Heart left ventricle (tissue), 16 donors: ENCODE measurements at places on chromosomes 11 and 22.
A peak's percentile ranks its signal among the peaks of the same experiment; 100 is the strongest.

- DNase-seq: no peak
- H3K27ac ChIP-seq: no peak overlapping the region
- H3K27me3 ChIP-seq: no peaks in the 10 kb centered on the region
- H3K4me1 ChIP-seq: no peaks in the 10 kb centered on the region
- H3K4me3 ChIP-seq: no peak overlapping the region
Observed at GRCh38 chr11:134830312-134830711, 418.3 kb upstream of the B3GAT1 start.

GRCh38 chr11:111935317-111936039 is 1.7 kb upstream of the DIXDC1 start:
- no peak for DNase-seq
- H3K27me3 ChIP-seq: no peaks in the 10 kb centered on the region
- H3K36me3 ChIP-seq: no peaks in the 10 kb centered on the region
- H3K4me1 ChIP-seq: peaks cover 53% of the 10 kb centered on the region
- no peak overlapping the region for H3K4me3 ChIP-seq

GRCh38 chr22:27616033-27616432 is 185.5 kb downstream of the MN1 start:
- H3K36me3 ChIP-seq: no peaks in the 10 kb centered on the region
- H3K4me1 ChIP-seq: peaks cover 3% of the 10 kb centered on the region
- H3K4me3 ChIP-seq: no peak overlapping the region

GRCh38 chr11:28269586-28269985 is 161.4 kb downstream of the METTL15 start:
- no peak overlapping the region for H3K4me3 ChIP-seq
- H3K27me3 ChIP-seq: no peaks in the 10 kb centered on the region
- DNase-seq: no peak

DNA sequence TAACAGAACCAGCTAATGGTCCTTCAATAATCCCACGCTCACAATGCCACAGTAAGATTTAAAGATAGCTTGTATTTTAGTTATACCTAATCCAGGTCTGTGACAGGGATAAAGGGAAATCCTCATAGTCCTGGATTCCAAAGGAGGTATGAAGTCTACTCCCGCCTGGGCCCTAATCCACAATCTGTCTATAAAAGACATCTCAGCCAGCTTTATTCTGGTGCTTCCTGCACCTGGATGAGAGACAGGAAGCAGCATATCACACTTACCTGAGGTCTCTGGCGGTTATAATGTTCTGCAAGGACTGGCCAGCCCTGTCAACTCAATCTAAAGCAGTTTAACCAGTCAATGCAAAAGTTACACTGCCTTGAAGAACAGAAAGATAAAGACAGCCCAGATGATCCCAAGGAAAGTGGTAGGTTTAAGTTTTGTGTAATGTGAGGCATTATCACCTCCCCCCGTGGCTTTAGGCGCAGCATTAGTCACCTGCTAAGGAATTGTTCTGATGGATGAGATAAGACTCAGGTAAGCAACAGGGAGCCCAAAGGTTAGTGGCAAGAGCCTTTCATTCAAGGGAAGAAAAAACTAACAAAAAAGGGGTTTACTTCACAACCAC is 57.6 kb downstream of the PLEKHA7 start:
- no peaks in the 10 kb centered on the region for H3K4me1 ChIP-seq
- H3K4me3 ChIP-seq: no peak overlapping the region
- H3K27ac ChIP-seq: no peak overlapping the region
- no peak for DNase-seq
- no peaks in the 10 kb centered on the region for H3K36me3 ChIP-seq
- no peaks in the 10 kb centered on the region for H3K27me3 ChIP-seq

- H3K36me3 ChIP-seq: peaks cover 50% of the 10 kb centered on the region
- H3K4me1 ChIP-seq: no peaks in the 10 kb centered on the region
- no peak for DNase-seq
Observed at GRCh38 chr22:21975273-21975672, 7.3 kb downstream of the TOP3B start.

DNA sequence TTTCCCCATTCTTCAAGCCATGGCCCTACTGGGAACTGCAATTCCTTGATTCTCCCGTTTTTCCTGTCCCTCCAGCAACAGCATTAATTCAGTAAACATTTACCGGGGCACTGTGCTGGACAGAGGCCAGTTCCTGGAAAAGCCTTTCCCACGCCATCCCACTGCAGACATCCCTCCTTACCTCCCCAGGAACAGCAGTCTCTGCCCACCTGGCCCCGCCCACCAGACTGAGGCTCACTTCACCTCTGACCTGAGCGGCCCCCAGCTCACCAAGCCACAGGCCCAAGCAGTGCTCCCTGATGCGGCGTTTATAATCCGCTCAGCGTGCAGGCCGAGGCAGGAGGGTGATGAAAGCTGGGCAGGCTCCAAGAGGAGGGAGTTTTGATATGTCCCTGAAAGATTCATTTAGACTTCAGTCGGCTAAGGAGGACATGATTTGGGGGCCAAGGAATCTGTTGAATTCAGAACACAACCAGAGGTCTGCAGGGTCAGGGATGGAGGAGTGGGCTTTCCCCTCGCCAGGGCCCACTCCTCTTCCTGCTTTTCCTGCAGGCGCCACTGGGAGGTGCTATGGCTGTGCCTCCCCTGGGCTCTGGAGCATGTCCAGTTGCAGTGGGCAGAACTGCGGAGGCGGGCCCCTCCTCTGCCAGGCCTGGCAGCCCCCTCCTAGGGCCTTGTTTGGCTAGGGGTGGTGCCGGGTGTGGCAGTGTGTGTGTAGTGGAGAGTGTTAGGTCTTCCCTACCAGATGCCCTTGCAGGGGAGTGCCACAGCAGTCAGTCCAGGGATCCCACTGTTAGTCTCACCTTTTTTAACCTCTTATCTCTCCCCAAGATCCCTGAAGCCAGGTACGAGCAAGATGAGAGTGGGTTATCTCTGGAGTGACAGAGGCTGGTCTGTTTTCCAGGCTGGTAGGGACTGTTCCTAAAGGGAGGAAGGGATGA is 1.4 kb upstream of the TAGLN start:
- peaks cover 11% of the 10 kb centered on the region for H3K4me1 ChIP-seq
- peak; percentile 31 for DNase-seq
- peaks cover 6% of the 10 kb centered on the region for H3K36me3 ChIP-seq
- no peak overlapping the region for H3K4me3 ChIP-seq

GRCh38 chr11:66749091-66749490 is 20.1 kb upstream of the SPTBN2 start:
- H3K36me3 ChIP-seq: no peaks in the 10 kb centered on the region
- peaks cover under 1% of the 10 kb centered on the region for H3K4me1 ChIP-seq
- no peak for DNase-seq
- H3K4me3 ChIP-seq: no peak overlapping the region
- no peak overlapping the region for H3K27ac ChIP-seq

DNA sequence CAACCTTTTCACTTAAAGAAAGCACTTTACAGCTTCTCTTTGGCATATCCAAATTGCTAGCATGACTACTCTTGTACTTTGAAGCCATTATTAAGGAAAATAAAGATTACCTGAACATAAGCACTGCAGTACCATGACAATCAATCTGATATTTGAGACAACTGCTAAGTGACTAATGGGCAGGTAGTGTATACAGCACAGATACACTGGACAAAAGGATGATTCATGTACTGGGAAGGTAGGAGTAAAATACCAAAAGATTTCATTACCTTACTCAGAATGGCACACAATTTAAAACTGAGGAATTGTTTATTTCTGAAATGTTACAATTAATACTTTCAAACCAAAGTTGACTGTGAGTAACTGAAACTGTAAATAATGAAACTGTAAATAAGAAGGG is 1054.3 kb upstream of the TENM4 start:
- H3K27ac ChIP-seq: no peak overlapping the region
- no peaks in the 10 kb centered on the region for H3K27me3 ChIP-seq
- H3K36me3 ChIP-seq: no peaks in the 10 kb centered on the region
- no peak overlapping the region for H3K4me3 ChIP-seq
- no peaks in the 10 kb centered on the region for H3K4me1 ChIP-seq
- DNase-seq: no peak

GRCh38 chr11:44608991-44609782 is 43.7 kb downstream of the CD82 start:
- H3K27ac ChIP-seq: no peak overlapping the region
- peaks cover 12% of the 10 kb centered on the region for H3K36me3 ChIP-seq
- H3K4me1 ChIP-seq: peaks cover 32% of the 10 kb centered on the region
- no peak for DNase-seq
- H3K4me3 ChIP-seq: no peak overlapping the region

DNA sequence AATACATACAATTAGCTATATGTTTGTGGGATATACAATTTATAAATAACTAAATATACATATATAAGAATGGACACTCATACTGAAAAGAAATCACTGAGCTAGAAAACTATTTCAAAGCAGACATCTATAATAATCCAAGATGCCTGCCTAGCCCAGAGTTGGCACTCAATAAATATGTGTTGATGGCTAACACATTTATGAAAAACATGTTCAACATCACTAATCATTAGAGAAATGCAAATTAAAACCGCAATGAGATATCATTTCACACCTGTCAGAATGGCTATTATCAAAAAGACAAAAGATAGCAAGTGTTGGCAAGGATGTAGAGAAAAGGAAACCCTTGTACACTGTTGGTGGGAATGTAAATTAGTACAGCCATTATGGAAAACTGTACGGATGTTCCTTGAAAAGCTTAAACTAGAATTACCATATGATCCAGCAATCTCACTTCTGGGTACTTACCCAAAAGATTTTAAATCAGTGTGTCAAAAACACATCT is 29.8 kb downstream of the POU2AF1 start:
- H3K4me1 ChIP-seq: no peaks in the 10 kb centered on the region
- no peak for DNase-seq
- H3K27ac ChIP-seq: no peak overlapping the region
- H3K27me3 ChIP-seq: no peaks in the 10 kb centered on the region
- H3K4me3 ChIP-seq: no peak overlapping the region
- no peaks in the 10 kb centered on the region for H3K36me3 ChIP-seq

GRCh38 chr22:42881982-42882656 is 25.0 kb upstream of the ARFGAP3 start:
- DNase-seq: no peak
- H3K4me1 ChIP-seq: peaks cover 4% of the 10 kb centered on the region
- no peak overlapping the region for H3K4me3 ChIP-seq
- H3K36me3 ChIP-seq: peaks cover 96% of the 10 kb centered on the region
- H3K27me3 ChIP-seq: no peaks in the 10 kb centered on the region

- no peaks in the 10 kb centered on the region for H3K36me3 ChIP-seq
- H3K4me3 ChIP-seq: no peak overlapping the region
- no peaks in the 10 kb centered on the region for H3K27me3 ChIP-seq
- no peaks in the 10 kb centered on the region for H3K4me1 ChIP-seq
- no peak overlapping the region for H3K27ac ChIP-seq
- DNase-seq: no peak
Observed at GRCh38 chr11:15745266-15745665, 611.1 kb downstream of the SOX6 start.

GRCh38 chr11:2553886-2554285 is 109.1 kb downstream of the KCNQ1 start:
- no peaks in the 10 kb centered on the region for H3K36me3 ChIP-seq
- DNase-seq: no peak
- H3K4me1 ChIP-seq: no peaks in the 10 kb centered on the region
- H3K27ac ChIP-seq: no peak overlapping the region
- no peaks in the 10 kb centered on the region for H3K27me3 ChIP-seq
- no peak overlapping the region for H3K4me3 ChIP-seq

- H3K36me3 ChIP-seq: no peaks in the 10 kb centered on the region
- no peak for DNase-seq
Observed at GRCh38 chr11:66727282-66728037, 1.6 kb downstream of the SPTBN2 start.
